ENCODE measurements at places on chromosomes 16 and 17.

- DNase-seq, result no peak
Measured at GRCh38 chr16:27347930-27348685, 34.3 kb downstream of the IL4R start.

- no peaks in the 10 kb centered on the region for H3K36me3 ChIP-seq
- DNase-seq, result no peak
- H3K27me3 ChIP-seq, result no peaks in the 10 kb centered on the region
- H3K4me1 ChIP-seq, result no peaks in the 10 kb centered on the region
- H3K4me3 ChIP-seq, result no peak overlapping the region
Measured at GRCh38 chr16:79994418-79994817, 393.9 kb upstream of the MAF start.

GRCh38 chr17:33261820-33262219 lies 31.3 kb downstream of the ASIC2 start:
- no peaks in the 10 kb centered on the region for H3K36me3 ChIP-seq
- H3K27me3 ChIP-seq, result peaks cover 15% of the 10 kb centered on the region
- no peaks in the 10 kb centered on the region for H3K4me1 ChIP-seq
- H3K4me3 ChIP-seq, result no peak overlapping the region

GRCh38 chr17:48873209-48873608 lies 19.4 kb upstream of the ATP5MC1 start:
- DNase-seq, result no peak
- no peaks in the 10 kb centered on the region for H3K36me3 ChIP-seq
- H3K4me3 ChIP-seq, result no peak overlapping the region
- H3K27ac ChIP-seq, result no peak overlapping the region
- H3K4me1 ChIP-seq, result no peaks in the 10 kb centered on the region

DNA sequence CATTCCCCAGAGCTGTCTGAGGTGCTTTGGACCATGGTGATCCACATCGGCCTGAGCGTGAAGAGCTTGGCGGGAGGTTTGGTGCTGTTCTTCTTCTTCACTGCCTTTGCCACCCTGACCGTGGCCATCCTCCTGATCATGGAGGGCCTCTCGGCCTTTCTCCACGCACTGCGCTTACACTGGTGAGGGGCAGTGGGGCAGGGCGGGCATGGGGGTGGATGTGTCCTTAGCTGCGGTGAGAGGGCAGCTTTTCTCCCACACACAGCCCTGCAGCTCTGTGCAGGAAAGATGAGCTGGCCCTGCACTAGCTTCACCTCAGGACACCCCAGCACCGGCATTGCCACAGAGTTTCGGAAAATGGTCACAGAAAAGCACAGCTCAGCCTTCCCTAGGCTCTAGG lies 21.8 kb upstream of the NAGLU start:
- no peaks in the 10 kb centered on the region for H3K27me3 ChIP-seq
- no peak overlapping the region for H3K27ac ChIP-seq
- no peak for DNase-seq
- no peaks in the 10 kb centered on the region for H3K4me1 ChIP-seq
- no peak overlapping the region for H3K4me3 ChIP-seq
- H3K36me3 ChIP-seq, result no peaks in the 10 kb centered on the region

DNA sequence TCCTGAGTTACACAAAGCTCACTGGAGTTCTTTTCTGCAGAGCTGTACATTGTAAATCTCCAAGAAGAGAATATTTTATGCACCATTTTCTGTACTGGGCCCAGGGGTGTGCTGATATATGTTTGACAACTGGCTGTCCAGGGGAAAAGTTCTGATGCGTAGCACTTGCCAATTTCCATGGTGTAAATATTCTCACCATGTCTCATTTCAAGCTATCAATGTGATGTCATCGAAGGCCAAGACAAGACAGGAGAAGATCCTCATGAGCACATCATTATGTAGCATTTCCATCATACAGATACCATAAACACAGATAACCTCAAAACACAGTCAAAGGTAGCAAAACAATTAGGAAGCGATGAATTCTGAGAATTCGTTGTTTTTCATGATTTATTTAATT lies 18.9 kb downstream of the CDH5 start:
- no peak overlapping the region for H3K4me3 ChIP-seq
- peaks cover 2% of the 10 kb centered on the region for H3K27me3 ChIP-seq
- no peaks in the 10 kb centered on the region for H3K36me3 ChIP-seq

- peaks cover 13% of the 10 kb centered on the region for H3K4me1 ChIP-seq
- H3K36me3 ChIP-seq, result peaks cover 10% of the 10 kb centered on the region
- no peak overlapping the region for H3K27ac ChIP-seq
- peaks cover 2% of the 10 kb centered on the region for H3K27me3 ChIP-seq
Measured at GRCh38 chr17:15971098-15971678, 26.3 kb downstream of the ADORA2B start.

Measured in activated CD8-positive, alpha-beta T cell treated with anti-CD3 and anti-CD28 coated beads for 36 hours (primary cell).